ENCODE measurements at places on chromosomes 16 and 17.

- no peak for DNase-seq
Measured at GRCh38 chr16:89898201-89898967, 20.3 kb upstream of the MC1R start.

DNA sequence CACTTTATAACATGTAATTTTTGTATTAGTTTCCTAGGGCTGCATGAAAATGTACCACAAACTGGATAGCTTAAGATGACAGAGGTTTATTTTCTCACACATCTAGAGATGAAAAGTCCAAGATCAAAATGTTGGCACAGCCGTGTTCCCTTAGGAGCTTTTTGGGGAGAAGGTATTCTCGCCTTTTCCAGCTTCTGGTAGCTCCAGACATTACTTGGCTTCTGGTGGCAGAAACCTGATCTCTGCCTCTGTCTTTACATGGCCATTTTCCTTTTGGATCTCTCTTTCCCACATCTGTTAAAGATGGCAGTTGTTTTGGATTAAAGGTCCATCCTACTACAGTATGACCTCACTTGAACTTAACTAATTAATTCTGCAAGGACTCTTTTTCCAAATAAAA lies 885.7 kb upstream of the CDH8 start:
- DNase-seq, result no peak

DNA sequence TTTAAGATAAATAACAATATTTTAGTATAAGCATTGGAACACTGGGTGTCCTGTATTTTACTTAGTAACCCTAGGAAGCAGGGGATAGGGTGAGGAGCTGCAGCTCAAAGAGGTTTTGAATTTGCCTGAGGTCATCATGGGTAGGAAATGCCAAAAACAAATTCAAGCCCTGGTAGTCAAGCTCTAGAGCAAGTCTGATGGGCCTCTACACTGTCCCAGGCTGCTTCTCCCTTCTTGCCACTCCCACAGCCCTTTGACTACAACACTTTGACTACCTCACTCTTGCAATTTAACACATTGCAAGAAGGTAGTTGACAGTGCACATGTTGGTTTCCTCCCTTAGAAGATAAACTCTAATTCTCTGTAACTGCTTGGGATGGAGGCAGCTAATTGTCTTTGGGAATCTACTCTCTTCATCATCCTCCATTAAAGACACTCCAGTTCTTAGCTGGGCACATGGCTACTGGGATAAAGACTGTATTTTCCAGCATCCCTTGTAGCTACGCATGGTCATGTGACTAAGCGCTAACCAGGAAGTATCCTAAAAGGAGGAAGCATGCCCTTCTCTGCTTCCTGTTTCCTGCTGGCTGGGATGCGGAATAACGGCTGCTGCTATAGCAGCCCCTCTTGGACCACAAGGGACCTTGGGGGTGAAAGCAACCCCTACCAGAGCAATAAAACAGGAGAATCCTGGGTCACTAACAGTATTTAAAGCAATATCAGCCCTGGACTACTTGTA lies 30.7 kb upstream of the SSTR2 start:
- no peak for DNase-seq

DNA sequence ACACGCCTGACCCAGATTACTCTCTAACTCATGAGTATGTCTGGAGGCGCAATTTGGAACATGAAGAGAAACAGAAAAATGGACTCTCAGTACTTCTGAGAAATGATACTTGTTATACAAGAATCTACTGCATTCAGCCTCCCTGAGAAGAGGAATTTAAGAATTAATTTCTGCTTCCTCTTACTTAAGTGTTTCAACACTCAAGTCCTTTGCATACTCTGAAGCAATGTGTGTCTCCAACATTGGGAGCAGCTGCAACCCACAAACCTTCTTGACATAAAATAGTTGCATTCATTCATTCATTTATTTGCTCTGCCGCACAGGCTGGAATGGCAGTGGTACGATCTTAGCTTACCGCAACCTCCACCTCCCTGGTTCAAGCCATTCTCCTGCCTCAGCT lies 199.8 kb downstream of the NPIPA7 start:
- DNase-seq, result no peak

DNA sequence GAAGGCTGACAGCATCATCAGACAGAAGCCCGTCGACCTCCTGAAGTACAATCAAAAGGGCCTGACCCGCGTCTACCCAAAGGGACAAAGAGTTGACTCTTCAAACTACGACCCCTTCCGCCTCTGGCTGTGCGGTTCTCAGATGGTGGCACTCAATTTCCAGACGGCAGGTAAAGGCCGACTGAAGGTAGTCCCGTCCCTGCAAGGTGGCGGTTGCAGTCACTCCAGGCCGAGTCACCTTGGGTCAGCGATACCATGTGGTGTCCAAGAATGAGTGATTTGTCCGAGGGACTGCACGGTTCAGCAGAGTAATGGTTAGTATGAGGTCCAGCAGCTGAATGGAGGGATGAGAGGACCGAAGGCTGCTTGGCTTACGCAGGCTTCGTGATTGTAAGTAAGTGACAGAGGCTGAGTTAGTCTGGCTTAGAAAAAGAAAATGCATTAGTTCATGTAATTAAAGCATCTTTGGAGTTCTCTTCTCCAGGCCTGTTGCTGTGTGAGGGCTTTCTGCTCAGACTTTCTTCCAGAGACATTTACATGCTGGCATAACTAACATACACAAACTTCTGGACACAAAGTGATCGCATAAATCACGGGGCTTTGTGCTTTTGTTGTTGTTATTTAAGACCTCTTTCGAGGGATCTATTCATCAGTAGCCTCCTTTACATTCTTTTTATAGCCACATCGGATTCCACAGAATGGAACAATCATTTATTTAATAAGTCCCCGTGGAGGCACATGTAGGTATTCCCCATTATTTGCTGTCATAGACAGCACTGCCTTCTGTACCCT lies 74.9 kb downstream of the SDR42E1 start:
- peak; percentile 46 for DNase-seq

DNA sequence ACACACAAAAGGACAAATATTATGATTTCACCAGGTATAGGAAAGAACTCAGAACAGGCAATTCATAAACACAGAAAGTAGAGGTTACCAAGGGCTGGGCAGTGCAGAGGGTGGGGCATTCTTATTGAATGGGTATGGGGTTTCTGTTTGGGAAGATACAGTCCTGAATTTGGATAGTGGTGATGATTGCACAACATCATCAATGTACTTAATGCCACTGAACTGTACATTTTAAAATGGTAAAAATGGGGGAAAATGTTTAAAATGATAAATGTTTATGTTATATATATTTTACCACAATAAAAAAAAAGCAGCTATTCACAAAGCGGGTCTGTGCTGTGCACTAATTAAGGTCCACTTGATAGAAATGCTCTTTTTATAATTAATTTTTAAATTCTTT lies 72.6 kb upstream of the FA2H start:
- DNase-seq, result no peak

DNA sequence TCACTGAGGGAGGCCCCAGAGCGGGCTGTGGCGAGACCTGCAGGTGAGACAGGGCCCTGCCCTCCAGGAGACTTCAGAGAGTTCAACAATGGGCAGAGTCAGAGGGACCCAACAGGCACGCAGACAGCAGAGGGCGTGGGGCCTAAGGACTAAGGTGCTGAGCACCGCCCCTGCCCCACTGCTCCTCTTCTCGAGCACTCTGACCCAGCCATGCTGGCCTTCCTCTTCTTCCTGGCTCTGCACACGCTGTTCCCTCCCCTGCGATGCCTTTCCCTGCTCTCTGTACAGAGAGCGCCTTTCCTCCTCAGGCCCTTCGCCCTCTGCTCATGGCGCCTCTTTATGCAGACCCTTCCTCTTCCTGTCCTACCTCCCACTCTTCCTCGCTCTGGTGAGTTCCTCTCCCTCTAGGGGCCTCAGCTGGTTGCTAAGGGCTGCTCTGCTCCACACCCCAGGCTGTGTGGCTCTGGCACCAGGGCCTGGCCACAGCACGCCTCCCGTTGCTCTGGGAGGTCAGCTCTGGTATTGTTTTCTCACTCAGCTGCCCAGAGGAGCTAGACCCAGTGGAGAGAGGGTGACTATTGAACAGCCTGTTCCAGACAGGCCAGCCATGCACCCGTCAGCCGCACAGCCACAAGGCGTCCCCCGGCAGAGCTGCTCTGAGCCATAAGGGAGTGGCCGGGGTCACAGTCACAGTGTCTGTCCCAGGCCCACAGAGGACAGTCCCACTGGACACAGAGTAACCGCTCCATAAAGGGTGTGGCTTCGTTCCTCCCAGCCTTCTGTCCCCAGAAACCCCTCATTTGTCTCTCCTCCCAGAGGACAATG lies 13.6 kb upstream of the RASD1 start:
- no peak for DNase-seq

DNA sequence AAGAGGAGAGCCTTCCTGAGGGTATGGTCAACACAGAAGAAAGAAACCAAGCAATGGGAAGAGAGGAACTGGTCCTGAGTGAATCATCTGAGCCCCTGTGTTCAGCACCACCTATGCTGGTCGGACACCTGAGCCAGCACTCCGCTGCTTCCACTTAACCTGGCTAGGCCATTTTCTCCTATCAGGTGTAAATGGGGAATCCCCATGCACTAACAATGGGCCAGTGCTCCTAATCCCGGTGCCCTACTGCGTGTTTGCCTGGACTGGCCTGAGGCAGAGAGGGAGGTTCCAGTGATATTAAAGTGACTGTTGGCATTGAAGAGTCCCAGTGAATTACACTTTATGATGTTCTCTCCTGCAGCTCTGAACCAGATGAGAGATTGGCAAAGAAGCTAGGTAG lies 34.4 kb upstream of the XYLT2 start:
- no peak for DNase-seq

- peak; percentile 55 for DNase-seq
Measured at GRCh38 chr17:41710472-41711090, 1.6 kb upstream of the GAST start.

- no peak for DNase-seq
Measured at GRCh38 chr17:47990962-47991731, 20.2 kb downstream of the CDK5RAP3 start.

DNA sequence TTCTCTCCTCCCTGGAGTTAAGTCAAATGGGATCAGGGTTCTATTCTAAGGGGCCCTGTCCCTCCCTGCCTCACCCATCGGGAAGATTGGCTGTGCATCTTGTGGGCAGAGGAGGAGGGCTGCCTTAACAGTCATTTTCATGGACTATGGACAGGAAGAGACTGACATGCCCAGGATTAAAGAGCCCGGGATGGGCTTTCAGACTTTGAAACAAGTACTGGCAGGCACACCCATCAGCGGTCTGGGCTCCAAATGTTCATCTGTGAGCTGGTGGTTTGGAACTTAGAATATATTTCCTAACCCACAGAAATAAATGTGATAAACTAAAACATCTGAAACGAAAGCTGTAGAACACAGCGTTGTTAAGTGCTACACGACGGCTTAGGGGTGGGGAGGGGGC lies 6.5 kb downstream of the SLC6A4 start:
- no peak for DNase-seq

DNA sequence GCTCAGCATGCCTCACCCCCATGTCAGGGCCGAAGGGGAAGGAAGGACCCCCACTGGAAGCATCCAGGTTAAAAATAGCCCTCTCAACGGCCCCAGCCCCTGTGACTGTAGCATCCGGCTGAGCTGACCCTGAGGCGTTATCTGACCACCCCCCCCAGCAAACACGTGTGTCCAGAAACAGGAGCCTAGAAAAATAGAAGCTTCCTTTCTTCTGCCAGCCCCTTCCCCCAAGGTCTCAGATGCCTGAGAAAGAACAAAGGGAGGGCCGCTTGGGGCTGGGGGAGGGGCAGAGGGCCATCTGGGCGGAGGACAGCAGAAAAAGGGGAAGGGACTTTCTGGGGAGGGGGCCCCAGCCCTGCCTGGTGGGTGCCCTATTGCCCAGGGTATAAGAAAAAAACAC lies 55.8 kb downstream of the ACTG1 start:
- no peak for DNase-seq

GRCh38 chr17:9095390-9095789 lies 74.1 kb downstream of the NTN1 start:
- no peak for DNase-seq

- DNase-seq, result no peak
Measured at GRCh38 chr16:57611706-57612105, 16.7 kb upstream of the ADGRG1 start.

DNA sequence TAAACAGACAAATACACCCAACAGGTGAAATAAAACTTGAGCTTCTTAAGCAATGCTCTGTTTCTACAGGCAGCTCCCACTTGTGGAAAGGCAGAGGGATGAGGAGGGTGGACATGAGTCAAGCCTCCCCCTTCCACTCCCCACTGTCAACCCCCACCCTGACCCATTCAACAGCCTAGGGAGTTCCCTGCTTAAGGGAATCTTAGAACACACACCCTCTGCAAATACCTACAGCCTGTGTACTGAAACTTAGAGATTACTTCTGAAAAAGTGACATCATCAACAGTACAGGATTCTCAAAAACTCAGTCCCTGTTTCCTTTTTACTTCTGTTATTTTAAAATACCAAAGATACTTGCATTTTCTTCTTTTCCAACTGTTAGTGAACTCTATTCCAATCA lies 345.4 kb downstream of the SOX9 start:
- DNase-seq, result peak; percentile 93

Data from islet precursor cell (in vitro differentiated cells).